NCI-H1417 treated with DMSO at 0.1 percent for 48 hours (cell line): ENCODE measurements at places on chromosomes 16 and 17.

- no peak for DNase-seq
Observed at GRCh38 chr17:49578414-49578813, 2.7 kb downstream of the NXPH3 start.

GRCh38 chr16:82633964-82634600 lies 7.3 kb downstream of the CDH13 start:
- DNase-seq, result no peak

GRCh38 chr16:88624977-88625576 lies 13.3 kb upstream of the IL17C start:
- DNase-seq, result no peak

DNA sequence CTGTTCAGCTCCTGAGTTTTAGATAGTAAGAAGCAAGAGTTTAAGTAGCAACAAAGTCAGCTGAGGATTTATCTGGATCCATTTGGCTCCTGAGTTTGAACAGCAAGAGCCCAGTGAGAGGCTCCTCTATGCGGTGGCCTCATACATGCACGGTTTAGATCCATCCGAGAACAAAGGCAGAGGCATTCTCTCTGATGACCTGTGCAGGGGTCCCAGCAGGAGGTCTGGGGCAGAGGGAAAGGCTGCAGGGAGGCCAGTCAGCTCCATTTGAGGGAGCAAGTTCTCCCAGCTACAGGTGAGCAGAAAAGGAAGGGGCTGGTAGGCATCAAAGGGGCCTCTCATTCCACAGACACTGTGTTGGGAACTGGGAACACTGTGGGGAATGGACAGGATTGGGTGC lies 16.5 kb downstream of the PITPNM3 start:
- no peak for DNase-seq

DNA sequence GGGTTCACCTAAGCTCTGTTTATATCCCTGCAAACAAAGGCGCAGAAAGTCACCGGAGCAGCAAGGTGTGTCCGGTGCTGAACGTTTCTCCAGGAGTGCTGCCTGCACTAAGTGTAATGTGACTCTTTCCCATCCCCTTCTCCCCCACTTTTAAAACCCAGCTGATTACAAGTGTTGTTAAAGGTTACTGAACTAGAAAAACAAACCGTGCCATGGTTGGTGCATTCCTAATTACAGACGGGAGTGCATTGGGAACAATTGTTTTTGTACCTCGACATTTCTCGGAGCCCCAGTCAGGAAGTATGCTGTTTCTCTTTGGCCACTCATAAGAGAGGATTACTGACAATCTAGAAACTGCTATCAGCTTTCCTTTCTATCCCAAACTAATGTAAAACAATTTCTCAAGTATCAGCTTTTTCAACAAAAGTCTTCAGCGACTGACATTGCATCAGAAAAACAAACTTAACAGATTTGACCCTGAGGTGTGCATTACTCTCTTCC lies 441.0 kb upstream of the SALL1 start:
- no peak for DNase-seq
